ENCODE measurements at places on chromosomes 3 and 15.

DNA sequence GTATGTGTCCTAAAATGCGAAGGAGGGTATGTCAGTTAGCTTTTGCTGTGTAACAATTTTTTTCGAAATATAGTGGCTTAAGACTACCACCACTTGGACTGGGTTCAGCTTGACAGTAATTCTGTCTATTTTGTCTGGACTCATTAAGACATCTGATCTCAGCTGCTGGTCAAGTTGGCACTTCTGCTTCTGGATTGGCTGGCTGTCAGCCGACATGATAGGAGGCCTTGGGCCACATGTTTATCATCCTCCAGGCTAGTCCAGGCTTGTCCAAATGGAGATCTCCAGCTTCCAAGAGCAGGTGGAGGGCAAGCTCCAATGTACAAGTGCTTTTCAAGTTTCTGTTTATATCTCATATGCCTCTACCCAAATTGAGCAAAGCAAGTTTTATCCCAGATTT, 95.9 kb downstream of the GALK2 start:
- no peak for DNase-seq

GRCh38 chr3:32817558-32818228, at the start of gene TRIM71:
TRIM71 (plus strand) TSS chr3:32817997; CDS start chr3:32818081, 84 bp downstream.
- no peak for DNase-seq

GRCh38 chr3:73513260-73513659, 111.5 kb downstream of the PDZRN3 start:
- no peak for DNase-seq

DNA sequence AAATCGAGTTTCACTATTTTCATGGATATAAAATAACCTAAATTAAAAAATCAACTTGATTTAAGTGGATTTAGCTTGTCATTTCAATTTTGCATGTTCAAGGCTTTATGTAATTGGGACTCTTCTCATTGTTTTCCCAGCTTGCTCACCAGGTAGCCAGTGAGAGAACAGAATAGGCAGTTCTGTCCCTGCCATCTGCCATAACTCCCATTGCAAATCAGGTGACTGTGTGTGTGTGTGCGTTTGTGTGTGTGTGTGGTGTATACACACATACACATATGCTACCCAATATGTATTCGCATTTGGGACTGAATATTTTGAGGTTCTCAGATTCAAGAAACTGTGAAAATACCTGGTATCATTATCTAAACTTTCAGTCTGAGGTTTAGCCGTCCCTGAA, 1069.8 kb downstream of the IGSF11 start:
- no peak for DNase-seq

GRCh38 chr15:90343302-90343790, 8.7 kb upstream of the ZNF774 start:
- no peak for DNase-seq
